ENCODE measurements at places on chromosomes 7 and 10.
A peak's percentile ranks its signal among the peaks of the same experiment; 100 is the strongest.

DNA sequence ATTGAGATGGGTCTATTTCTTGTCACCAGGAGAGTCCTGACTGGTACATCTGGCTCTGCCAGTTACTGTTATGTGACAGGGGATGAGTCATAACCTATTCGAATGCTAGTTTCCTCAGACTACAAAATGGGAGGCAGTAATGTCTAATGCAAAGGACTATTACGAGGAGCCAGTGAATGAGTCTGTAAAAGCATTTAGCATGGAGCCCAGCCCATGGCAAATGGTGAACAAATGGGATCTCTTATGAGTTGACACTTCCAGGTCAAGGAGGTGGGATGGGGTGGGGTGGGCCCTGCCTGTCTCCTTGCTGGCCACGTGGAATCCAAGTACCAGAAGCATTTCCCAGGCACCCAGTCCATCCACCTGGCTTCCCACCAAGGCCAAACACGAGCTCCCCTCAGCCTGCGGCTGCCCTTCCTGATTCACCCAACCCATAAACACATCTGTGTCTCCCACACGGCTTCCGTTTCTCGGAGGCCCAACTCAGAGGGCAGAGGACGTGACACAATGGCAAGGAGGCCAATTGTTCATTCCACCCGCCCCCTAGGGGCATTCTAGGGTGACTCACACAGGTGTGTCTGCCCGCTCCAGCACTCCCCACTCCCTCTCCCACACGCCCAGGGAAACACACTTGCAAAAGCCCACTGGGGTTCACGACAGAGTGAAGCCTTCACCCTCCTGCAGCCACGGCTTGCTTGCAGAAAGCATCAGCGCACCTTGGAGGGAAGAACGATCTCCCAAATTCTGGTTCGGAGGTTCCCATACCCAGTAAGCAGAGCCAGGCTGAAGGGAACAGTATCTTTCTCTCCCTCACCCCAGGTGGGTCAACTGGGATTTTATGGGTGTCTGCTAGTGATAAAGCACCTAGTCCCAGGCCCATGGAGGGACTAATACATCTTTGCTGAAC, 109.8 kb downstream of the SH3PXD2A start:
- no peak for DNase-seq

DNA sequence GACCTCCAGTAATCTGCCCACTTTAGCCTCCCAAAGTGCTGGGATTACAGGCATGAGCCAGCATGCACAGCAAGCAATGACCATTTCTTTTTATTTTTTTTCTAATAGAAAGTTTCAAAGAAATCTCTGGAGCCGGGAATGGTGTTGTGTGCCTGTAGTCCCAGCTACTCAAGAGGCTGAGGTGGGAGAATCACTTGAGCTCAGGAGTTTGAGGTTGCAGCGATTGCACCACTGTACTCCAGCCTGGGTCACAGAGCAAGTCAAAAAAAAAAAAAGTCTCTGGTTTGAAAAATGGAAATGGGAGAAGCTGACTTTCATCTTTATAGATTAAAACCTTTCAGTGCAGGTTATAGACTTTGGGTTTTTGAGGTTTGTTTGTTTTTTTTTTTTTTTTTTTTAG, 44.8 kb upstream of the KMT2E start:
- no peak for DNase-seq

- no peak for DNase-seq
Observed at GRCh38 chr7:29113384-29114102, 32.8 kb downstream of the CPVL start.

DNA sequence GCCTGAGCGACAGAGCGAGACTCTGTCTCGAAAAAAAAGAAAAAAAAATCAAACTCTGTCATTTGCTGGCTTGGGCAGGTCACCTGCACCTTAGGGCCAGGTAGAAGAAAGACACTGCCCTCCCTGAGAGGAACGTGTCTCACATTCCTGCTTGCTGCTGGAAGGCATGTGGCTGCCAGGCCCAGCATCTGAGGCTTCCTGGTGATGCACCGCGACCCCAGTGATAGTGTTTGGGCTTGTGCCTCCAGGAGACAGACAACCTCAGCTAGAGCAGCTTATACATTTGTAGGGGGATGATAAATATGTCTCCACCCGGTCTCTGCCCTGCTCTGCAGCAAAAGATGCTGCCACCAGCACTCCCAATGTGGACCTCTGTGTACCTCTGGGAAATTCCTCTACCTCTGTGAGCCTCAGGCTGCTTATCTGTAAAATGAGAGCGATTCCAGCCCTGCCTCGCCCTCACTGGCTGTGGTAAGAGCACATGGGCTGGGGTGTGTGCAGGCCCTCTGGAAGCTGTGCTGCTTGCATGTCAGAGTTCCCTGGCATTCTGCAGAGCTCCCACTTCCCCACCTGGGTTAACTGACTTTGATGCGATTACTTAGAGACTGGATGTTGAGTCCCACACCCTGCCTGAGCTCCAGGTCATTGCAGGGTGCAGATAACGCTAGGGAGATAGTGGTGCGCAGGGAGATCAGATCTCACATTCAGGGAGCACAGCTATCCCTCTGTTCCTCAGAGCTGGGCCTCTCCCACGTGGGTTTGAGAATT, 19.9 kb downstream of the SLC29A3 start:
- DNase-seq, result no peak

- DNase-seq, result no peak
Observed at GRCh38 chr10:116385994-116386809, 41.4 kb upstream of the PNLIPRP3 start.

GRCh38 chr7:44958645-44959344, 20.0 kb downstream of the MYO1G start:
- no peak for DNase-seq

DNA sequence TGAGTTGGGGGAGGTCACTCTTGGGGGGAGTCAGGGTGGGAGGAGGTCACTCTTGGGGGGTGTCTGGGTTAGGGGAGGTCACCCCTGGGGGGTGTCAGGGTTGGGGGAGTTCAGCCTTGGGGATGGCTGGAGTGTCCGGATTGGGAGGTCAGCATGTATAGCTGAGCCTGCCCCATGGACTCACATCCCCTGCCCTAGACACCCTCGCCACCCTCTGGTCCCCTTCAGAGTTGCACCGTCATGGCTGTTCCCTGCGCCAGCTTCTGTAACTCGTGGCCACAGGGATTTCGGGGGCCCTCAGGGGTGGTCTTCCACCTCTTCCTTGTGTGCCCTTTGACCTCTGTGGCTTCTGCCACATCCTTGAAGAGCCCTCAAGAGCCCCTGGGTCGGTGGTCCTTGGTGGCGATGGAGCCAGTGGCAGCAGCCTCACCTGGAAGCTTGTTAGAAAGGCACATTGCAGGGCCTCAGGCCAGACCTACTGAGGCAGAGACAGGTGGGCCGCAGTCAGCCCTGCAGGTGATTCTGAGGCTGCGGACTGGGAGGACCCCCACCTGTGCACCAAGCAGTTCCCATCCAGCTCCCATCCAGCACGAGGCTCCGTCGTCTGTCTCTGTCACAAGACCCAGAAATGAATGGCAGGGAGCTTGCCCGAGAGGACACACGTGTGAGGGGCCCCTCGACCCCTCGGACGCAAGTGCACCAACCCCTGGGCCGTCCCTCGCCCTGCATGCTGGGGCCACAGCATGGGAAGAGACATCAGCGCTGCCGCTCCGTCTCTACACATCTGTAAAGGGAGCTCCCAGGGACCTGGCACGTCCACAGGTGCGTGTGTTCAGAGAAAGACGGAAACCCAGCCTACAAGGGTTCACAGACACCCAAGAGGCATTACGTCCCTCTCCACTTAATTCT, 44.7 kb upstream of the SUN1 start:
- DNase-seq, result peak; percentile 38

GRCh38 chr10:21473135-21473534, 52.3 kb downstream of the SKIDA1 start:
- no peak for DNase-seq

DNA sequence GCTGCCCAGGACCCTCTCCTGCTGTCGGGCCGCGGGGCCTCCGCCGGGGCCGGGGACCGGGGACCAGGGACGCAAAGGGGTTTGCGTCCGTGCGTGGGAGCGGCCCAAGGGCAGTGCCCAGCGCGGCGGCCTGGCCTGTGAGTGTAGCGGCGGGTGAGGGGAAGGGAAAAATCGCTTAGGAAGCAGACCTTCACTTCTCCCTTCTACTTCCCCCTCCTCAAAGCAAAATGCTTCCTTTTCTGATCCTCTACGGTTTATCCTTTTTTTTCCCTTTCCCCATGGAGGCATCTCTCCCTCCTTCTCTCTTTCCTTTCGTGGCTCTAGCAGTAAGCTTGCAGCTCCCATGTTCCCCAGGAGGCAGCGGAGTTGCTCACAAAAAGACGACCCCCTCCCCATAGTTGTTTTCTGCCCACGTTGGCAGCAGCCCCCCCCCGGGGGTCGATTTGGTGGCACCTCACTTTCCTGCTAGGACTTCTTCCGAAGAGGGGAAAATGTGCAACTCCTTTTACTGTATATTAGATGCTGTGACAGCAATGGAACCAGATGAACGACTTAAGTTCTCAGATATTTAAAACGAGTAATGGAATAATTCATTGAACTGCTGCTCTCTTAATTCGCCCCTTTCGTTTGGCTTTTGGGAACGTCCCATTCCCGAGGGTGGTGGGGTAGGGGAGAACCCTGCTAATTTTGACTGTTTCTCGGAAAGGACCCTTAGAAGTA, 724 bp downstream of the CAPZA2 start:
- DNase-seq, result peak; percentile 27

DNA sequence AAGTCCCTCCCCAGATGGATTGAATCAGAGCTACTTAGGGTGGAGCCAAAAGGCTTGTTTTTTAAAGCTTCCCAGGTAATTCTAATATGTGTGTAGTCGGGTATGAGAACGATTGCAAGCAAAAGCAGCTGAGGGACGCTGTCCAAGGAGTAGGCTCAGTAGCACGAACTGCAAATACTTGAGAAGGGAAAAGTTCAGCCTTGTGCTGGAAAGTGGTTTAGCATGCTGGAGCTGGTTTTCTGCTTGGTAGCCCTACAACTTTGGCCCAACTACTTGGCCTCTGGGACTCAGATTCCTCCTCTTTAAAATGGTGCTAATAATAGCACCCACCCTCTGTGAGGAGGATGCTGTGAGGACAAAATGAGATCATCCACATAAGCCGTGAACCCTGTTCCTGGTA, 76.2 kb downstream of the AHR start:
- DNase-seq, result no peak

DNA sequence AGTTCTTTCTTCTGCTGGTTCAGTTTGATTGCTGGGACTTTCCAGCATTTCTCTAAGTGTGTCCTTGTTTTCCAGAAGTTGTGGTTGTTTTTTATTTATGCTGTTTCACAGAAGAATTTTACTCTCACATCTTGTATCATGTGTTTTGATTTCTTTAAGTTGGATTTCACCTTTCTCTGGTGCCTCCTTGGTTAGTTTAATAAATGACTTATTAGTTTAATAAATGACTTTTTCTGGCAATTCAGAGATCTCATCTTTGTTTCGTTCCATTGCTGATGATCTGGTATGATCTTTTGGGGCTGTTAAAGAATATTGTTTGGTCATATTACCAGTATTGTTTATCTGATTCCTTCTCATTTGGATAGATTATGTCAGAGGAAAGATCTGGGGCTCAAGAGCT, 59.8 kb upstream of the CYP2C9 start:
- DNase-seq, result no peak

- DNase-seq, result no peak
Observed at GRCh38 chr7:94303695-94304094, 91.0 kb upstream of the COL1A2 start.

DNA sequence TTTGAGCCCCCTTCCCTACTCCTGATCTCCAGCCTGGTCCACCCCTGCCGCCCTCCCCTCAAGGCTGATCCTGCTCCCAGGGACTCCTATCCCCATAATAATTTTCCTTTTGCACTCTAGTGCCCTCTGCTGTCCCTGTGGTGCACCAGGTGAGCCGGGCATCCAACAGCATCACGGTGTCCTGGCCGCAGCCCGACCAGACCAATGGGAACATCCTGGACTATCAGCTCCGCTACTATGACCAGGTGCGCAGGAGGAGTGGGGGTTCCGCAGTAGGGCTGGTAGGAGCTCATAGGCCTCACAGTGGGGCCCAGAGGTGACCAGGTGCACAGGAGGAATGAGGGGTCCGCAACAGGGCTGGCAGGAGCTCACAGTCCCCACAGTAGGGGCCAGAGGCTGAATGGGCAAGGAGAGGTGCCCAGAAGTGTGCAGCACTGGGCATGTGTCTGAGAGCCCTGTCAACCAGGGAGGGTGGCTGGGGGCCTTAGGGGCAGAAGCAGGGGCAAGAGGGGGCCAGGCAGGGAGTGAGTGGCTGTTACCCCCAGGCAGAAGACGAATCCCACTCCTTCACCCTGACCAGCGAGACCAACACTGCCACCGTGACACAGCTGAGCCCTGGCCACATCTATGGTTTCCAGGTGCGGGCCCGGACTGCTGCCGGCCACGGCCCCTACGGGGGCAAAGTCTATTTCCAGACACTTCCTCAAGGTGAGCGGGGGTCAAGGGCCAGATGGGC, 11.7 kb downstream of the EPHB6 start:
- peak; percentile 54 for DNase-seq

GRCh38 chr7:25662841-25663800, 434.8 kb upstream of the NPVF start:
- DNase-seq, result no peak

DNA sequence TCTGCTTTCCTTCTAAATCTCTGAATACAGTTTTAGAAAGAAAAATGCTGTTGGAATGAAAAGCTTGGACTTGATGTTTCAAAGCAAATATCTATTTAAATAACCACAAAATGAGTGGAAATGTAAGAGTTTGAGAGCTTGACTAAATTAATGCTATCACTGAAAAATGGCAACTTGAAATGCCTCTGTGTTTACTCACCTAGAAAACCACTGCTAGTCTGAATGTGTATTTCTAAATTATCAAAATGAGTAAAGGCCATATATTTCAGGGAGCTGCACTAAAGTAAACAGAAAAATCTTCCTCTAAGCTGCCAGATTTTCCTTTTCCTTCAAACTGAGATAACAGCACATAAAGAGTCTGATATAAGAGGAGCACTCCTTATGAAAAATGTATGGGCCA, 87.9 kb downstream of the DPY19L1 start:
- no peak for DNase-seq

- DNase-seq, result no peak
Observed at GRCh38 chr7:1531263-1531978, 919 bp downstream of the MAFK start.

- no peak for DNase-seq
Observed at GRCh38 chr10:95278061-95278988, 12.5 kb downstream of the PDLIM1 start.

Measured in GM20000 (cell line).